NCI-H748 treated with DMSO at 0.1 percent for 48 hours (cell line): ENCODE measurements at places on chromosomes 4 and X.

GRCh38 chrX:97835969-97836368 lies 952.3 kb downstream of the RPA4 start:
- DNase-seq, result no peak

DNA sequence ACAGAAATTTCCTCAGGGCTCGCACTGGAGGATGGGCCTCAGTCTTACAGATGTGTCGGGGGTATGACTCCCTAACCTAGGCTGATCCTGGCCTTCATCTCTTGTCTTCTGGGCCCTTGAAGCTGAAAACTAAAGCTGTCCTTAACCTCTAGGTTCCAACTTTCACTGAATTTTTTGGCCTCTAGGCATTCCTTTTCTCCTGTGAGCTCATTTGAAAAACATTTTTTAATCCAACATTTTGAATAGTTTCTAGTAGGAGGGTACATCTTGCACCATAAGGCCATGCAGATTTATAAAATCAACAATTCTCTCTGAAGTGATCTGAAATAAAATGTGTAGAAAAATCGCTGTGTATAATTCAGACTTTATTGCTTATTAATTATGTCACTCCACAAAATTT lies 19.7 kb downstream of the RWDD4 start:
- no peak for DNase-seq

- peak; percentile 33 for DNase-seq
Observed at GRCh38 chrX:74923942-74924448, 1.3 kb downstream of the NEXMIF start.

DNA sequence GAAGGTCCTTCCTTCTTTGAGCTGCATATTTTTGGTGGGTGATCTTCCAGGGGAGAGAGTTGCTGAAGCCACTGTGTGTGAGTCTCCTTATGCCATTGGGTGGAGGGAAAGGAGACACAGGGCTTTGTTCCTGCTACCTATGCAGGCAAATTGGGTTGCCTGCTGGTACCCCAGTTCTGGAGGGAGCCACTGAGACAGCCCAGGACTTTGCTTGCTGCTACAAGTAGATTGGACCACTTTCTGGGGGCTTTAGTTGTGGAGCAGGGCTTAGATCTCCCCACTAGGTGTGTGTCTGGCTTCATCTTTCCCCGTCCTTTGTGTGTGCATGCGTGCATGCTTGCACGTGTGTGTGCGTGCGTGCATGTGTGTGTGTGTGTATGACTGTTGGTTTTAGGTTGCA lies 10.0 kb downstream of the CITED1 start:
- no peak for DNase-seq

DNA sequence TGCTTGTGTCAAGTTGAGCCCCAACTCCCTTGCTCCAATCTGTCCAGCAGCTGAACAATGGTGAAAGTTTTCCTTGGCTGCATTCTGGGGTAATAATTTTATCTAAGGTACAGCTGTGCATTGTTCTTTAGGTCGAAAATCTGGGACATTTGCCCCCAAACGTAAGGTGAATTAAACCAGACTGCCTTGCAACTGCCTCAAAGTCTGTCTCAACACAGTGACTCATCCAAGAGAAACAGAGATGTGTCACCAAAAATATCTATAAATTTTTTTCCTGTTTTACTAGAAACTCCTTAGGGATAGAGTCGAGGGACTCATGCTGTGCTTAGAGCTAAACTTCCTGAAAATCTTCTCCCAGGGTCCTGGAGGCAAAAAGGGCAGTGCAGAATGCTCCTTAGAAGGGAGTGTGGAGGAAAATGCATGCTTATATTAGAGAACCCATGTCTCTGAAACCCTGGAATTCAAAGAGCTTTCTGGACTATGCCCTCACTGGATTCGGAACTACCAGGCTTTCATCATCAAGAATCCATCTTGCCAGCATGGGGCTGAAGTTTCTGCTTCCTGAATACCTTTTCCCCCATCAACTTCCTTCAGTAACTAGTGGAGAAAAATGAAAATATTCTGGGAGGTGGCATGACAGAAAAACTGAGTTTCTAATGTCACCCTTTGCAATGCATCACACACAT lies 115.7 kb downstream of the PALLD start:
- no peak for DNase-seq

DNA sequence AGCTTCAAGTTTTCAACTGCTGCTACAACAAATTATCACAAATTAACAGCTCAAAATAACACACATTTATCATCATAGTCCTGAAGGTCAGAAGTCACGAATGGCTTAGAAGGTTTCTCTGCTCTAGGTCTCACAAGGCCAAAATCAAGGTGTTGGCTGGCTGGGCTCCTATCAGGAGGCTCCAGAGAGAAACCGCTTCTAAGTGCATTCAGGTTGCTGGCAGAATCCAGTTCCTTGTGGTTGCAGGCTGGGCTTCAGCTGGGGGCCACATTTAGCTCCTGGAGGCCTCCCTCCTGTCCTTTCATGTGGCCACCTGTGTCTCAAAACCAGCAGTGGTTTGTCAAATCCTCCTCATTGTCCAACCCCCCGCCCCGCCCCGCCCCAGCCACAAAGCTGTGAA lies 15.4 kb downstream of the MRFAP1 start:
- no peak for DNase-seq

- DNase-seq, result no peak
Observed at GRCh38 chrX:114889481-114889880, 127.9 kb downstream of the IL13RA2 start.

DNA sequence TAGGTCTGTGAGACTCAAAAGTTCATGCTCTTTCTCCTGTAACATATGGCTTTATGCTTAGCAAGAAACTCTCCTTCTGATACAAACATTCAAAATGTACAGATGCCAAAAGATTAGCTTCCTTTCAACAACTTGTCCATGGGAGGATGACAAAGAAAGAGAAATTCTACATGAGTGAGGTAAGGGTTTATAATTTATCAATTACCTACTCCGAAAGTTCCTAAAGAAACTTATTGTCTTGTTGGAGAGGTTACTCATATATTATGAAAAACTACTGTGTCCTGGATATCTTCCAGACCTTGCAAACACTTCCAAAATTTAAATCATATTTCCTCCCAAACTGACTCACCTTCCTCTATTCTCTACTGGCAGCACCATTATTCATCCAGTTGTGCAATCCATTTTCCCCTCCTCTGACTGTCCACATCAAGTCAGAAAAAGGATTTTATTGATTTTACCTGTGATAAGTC lies 65.1 kb downstream of the ENPEP start:
- DNase-seq, result no peak

DNA sequence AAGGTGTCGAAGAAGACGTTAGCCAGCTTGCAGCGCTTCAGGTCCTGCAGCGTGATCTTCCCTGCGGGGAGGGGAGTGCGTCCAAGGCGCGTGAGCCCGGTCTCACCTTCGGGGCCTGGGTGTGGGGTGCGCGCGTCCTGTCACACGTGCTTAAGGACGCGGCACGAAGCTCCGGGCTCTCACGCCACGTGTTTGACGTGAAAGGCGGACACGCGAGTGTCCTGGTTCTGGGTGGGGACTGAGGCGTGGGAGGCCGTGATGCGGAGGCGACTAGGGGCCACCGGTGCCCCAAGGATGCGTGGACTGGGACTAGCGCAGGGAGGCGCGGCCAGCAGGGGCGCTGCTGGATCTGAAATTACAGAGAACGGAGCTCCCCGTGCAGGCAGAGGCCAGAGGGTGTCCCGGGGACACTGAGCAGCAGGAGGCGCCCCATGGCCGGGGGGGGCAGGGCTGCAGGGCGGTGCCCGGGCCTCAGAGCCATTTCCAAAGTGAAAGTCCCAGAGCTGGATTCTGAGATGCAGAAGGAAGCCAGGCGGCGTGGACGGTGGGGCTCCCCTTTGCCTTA lies 20.3 kb upstream of the GTPBP6 start:
- DNase-seq, result no peak

DNA sequence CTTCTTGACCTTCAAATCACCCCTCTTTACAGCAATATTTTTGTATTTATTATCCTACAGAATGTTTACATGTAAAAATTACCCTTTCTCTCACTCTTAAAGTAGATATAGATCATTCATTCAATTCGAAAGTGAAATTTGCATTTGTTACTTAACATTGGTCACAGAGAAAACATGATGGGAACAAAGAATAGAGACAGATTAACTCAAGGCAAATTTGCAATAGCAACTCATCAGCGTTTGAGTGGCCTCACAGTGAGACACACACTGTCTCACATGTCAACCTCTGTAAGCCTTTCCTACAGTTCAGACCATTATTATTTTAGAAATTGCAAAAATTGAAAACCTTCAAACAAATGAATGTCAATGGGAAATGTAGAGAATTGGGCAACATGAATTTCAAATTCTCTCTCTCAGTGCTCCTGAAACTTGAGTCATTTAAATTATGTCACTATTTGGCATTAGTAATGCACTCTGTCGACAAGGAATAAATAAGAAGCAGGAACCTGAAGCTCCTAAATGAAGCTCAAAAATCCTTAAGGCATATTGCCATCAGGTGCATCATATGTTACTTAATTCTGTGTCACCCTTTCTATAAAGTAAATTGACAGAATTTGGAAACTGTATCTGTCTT lies 148.3 kb upstream of the ANXA10 start:
- no peak for DNase-seq

DNA sequence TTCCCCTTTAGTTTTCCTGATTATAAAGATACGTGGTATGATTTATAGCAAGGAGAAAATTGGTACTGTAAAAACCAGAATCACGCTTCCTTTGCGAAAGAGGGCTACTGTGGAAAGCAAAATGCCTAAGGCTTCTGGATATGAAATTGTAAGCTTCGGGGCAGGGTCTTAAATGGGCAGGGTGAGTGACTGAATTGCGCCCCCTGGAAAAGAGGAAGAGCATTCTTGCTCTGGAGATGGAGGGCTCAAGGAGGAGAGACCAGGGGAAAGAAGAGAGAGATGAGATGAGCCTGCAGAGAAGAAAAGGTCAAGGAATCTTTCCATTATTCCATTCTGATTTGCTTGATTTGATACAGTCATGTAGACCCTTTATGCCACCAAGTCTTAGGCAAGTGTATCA lies 13.1 kb upstream of the ETNPPL start:
- no peak for DNase-seq

- DNase-seq, result no peak
Observed at GRCh38 chr4:155795991-155796390, 37.2 kb downstream of the GUCY1B1 start.

DNA sequence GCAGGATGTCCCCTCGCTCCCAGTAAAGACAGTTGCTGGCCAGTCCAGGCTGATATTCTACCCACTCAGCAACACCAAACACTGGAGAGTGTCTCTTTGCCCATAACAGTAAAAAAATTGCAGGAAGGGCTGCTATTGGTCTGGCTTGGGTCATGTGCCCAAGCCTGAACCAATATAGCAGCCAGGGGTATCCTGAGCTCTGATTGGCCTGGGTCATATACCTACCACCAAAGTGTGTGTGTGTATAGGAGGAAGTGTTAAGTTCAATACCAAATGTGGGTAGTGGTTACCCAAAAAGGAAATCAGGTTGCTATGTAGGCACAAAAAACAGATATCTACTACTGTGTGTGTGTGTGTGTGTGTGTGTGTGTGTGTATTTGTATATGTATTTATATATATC lies 373.2 kb downstream of the BCOR start:
- no peak for DNase-seq

DNA sequence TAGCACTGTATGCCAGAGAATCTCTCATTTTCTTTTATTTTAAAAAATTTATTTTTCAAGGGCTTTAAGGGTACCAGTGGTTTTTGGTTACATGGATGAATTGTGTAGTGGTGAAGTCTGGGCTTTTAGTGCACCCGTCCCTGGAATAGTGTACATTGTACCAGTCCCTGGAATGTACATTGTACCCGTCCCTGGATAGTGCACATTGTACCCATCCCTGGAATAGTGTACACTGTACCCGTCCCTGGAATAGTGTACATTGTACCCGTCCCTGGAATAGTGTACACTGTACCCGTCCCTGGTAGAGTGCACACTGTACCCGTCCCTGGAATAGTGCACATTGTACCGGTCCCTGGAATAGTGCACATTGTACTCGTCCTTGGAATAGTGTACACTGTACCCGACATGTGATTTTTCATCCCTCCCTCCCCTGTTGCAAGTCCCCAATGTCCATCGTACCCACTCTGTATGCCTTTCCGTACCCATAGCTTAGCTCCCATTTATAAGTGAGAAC lies 56.1 kb upstream of the HELT start:
- no peak for DNase-seq

DNA sequence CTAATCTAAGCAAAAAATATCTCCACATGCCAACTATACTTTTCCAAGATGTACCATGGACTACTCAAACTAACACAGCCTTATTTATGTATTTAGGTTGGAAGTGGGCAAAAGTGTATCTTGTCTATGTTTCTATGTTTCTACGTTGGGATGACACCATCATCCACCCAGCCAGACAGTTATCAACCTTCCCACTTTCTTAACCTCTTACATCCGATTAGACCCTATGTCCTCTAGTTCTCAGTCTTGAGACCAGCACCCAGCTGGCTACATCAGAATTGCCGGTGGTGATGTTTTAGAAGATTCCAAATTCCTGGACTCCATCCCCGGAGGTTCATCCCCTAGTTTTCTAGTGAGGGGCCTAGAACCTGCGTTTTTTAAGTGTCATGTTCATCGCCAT lies 1.0 kb upstream of the AASDH start:
- no peak for DNase-seq

DNA sequence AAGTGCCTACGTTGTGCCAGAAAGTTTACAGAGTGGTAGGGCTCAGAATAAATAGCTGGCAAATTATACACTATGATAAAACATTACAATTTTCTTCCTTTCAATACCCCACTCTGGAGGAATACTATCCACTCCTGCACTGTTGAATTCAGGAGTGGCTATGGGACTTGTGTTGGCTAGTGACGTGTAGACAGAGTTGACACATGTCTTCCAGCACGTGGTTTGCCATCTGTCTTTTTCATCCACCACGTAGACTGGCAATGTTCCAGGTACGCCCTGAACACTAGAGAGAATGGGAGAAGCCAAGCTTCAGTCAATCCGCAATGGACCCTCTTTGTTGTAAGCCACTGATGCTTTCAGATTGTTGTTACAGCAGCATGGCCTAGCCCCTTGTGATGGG lies 168.8 kb upstream of the RBPJ start:
- DNase-seq, result peak; percentile 2

DNA sequence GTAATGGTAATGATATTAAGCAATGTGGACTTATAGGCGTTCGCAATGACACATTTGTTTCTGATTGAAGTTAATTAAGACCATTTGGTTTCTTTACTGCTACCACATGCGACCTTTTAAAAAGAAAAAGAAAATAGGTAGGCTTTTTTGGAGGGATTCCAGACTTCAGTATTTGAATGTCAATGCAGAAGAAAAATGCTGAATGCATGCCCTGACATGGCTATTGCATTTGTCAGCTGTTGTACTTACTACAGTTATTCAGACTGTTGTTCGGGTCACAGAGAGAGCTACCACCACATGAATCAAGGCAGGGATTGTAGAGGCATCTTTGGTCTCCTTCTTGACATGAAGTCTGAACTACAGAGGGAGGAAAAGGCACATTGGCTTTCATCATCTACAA lies 163.7 kb downstream of the CORIN start:
- DNase-seq, result no peak

DNA sequence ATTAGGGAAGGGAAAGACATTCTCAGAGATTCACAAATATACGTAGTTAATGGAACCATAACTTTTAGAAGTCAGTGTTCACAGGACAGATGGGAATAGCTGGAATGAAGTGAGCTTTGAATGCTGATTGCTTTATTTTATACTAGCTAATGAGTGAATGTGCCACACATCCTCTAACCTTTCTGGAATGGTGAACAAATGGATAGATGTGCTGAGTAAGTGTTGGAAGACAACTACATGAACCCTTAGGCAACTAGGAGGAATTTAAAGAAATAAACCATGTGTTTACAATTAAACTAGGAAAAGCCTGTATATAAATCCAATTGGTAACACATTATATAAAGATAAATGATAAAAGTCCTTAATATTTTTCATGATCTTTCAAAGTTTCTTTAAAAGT lies 91.6 kb upstream of the LIMCH1 start:
- DNase-seq, result no peak
